ENCODE measurements at places on chromosomes 1 and 21. TPM values are rescaled to one million over a fixed set of nuclear protein-coding genes. Genes with fewer than 3 reads are reported as not detected.

DNA sequence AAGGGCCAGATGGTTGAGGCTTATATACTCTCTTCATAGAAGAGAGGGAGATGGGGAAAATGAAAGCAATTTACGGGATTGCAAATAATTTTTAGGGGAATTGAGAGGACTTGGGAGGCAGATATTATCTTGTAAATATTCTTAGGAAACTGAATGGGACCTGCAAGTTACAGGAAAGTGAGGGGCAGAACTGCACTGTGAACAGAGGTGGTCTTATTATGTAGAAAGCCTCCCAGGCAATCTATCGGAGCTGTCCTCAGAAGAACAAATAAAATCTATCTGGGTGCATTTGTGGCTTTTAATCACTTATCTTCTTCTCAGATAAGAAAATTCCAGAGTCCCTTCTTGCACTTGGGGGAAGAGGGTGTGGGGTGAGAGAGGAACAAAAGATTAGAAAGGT lies 223.5 kb downstream of the RHOU start:
- H3K36me3 ChIP-seq: no peaks in the 10 kb centered on the region
- H3K27ac ChIP-seq: no peak overlapping the region
- H3K4me3 ChIP-seq: no peak overlapping the region
- H3K4me1 ChIP-seq: no peaks in the 10 kb centered on the region
- DNase-seq: no peak

DNA sequence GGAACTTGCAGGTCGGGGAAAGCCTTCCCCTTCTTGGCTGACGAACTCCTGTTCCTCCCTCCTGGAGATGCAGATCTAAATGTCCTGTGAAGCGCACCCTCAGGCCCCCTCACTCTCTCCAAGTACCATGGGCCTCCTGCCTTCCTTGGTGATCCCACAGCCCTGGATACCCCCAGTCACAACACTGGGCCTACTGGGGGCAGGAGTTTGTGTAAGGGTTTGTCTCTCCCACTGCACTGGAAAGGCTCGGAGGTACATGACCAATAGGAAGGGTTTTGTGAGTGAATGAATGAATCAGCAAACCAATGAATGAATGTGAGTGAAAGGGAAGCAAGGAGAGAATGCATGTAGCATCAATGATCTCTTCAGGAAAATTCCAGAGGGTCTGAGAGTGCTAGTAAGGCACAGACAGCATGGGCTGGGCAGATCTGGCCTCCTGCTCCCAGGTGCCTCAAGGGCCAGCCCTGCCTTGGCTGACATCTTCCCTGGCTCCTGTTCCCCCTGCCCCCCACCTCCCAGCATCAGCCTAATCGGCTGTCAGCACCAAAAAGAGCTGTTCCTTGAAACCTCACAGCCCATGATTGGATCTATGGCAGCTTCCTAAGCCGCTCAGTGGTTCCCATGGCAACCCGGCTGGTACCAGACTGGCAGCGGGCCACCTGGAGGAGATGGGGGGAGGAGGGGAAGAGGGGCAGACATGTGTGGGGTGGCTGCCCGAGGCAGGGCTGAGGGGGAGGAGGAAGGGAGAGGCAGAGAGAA lies 95.8 kb downstream of the VWA5B1 start:
- H3K4me3 ChIP-seq: no peak overlapping the region
- H3K36me3 ChIP-seq: no peaks in the 10 kb centered on the region
- no peak overlapping the region for H3K27ac ChIP-seq
- DNase-seq: no peak
- H3K27me3 ChIP-seq: peaks cover under 1% of the 10 kb centered on the region

DNA sequence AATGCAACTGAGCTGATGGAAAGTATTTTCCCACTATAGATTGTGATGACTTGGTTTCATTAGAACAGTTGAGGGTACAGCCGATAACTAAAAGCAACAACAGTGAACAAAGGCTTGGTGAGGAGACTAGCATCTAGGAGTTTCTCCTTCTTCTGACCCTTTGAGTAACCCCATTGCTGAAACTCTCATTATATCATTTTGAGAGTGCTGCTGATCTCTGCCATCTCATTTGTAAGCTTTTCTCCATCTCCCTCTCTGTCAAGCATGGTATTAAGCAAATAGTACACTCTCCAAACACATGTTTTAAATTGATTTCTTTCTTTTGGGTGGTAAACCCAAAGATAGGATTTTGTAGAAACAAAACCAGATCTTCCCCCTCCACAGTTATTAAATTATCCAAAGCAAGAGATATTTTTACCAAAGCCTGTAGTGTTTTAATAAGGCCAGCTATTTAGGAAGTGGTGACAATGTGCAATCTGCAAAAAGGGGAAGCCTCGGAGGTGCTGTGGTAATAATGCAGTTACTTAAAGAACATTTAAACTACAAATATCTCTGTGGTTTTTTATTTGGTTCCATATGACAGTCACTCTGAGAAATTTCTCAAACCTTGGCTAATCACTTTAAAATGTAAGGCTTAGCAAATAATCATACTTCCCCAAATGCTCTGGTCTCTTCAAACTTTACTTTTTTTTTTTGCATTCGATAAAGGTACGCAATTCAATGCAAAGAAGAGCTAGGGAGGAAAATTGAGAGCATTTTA lies 287.5 kb downstream of the HLX start:
- no peak overlapping the region for H3K4me3 ChIP-seq
- no peak for DNase-seq
- no peaks in the 10 kb centered on the region for H3K36me3 ChIP-seq
- no peak overlapping the region for H3K27ac ChIP-seq

- H3K4me3 ChIP-seq: peak within 1 kb of the TSS; percentile 4
- H3K36me3 ChIP-seq: no peaks in the 10 kb centered on the region
- no peak for DNase-seq
- no peaks in the 10 kb centered on the region for H3K27me3 ChIP-seq
These were observed at the start of gene SYCP1 for GRCh38 chr1:114854693-114855320. TSS of gene SYCP1 (plus strand) at chr1:114854863. CDS start at chr1:114855465, 602 bp downstream.

HES2 gene
- not detected for total RNA-seq

DNA sequence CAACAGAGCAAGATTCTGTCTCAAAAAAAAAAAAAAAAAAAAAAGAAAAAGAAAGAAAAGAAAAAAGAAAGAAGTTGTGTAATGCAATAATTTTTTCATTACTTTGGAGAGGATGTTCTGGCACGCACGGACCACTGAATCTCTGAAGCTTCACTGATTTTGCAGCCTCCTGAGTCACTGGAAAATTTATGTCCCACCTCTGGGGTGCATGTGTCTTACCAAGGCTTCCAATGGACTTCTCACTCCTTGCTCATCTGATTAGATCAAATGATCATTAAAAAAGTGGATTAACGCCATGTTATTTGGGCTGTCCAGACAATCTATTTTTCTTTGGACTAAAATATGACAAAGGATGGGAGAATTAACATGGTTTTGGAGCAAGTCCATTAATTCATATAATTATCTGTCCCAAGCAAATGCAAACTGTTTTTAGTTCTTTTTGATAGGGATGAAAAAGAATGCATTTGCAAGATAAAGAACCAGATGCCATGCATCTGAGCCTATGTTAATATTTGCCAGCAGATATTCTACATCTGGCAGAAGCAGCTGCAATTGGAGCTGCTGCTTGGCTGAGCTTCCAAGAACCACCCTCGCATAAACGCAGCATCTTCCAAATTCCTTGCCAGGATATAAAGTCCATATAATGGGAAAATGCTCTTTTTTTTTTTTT lies 10.1 kb upstream of the MAP1LC3C start:
- no peaks in the 10 kb centered on the region for H3K4me1 ChIP-seq
- no peaks in the 10 kb centered on the region for H3K27me3 ChIP-seq
- no peak overlapping the region for H3K27ac ChIP-seq
- no peak overlapping the region for H3K4me3 ChIP-seq

Data from naive thymus-derived CD4-positive, alpha-beta T cell (primary cell).